T-cell (primary cell): ENCODE measurements at places on chromosomes 11 and 22.
A peak's percentile ranks its signal among the peaks of the same experiment; 100 is the strongest.

GRCh38 chr11:18371279-18371678 lies 23.1 kb upstream of the LDHA start:
- no peak for DNase-seq
- H3K27me3 ChIP-seq: no peaks in the 10 kb centered on the region
- no peaks in the 10 kb centered on the region for H3K36me3 ChIP-seq
- H3K4me3 ChIP-seq: no peak overlapping the region

GRCh38 chr11:62008193-62008592 lies 40.8 kb upstream of the FTH1 start:
- DNase-seq: no peak
- no peaks in the 10 kb centered on the region for H3K4me1 ChIP-seq
- H3K27ac ChIP-seq: no peak overlapping the region

- no peak for DNase-seq
- H3K4me1 ChIP-seq: peaks cover 32% of the 10 kb centered on the region
- H3K36me3 ChIP-seq: no peaks in the 10 kb centered on the region
- no peak overlapping the region for H3K27ac ChIP-seq
- H3K27me3 ChIP-seq: no peaks in the 10 kb centered on the region
These were observed 12.2 kb upstream of the IFITM3 start for GRCh38 chr11:332651-333480.

DNA sequence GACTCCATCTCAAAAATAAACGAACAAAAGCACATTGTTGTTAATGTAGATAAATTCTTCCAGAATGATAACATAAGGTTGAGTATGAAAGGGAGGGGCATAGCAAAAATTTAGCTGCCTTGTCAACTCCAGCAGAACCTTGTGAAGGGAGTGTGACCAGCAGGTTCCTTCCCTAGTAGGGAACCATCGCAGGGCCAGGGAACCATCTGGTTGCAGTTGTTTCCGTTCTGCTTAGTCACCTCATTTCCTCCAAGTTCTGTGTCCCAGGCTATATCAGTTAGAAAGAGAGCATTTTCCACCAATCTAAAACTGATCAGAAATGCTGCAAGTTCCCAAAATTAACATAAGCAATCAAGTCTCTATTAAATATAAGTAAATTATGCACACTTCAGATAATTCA lies 126.7 kb upstream of the BLID start:
- no peaks in the 10 kb centered on the region for H3K4me1 ChIP-seq
- no peak overlapping the region for H3K4me3 ChIP-seq
- no peak overlapping the region for H3K27ac ChIP-seq
- H3K36me3 ChIP-seq: no peaks in the 10 kb centered on the region

DNA sequence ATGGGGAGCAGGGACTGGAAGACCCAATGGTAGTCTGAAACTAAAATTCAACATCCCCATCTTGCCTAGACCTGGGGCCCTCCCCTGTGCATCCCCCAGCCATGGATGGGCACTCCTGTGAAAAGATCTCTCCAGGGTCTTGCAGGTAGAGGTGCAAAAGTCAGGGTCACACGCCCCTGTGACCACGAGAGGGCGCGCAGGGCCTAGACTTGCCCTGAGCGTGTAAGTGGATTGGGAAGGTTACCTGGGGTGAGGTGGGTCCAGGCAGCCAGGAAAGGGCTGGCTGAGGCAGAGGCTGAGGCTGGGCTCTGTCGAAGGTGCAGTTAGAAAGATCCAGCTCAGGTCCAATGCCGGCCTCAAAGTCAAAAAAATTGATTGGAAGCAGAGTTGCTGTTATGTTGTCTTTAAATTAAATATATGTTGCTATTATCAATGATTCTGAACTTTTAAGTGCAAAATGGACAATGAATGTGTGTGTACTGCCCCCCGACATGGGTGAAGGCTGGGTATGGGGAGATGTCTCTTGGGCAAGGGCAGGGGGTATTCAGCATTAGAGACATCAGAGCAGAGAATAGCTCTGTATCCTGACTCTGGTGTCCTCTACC lies 4.8 kb upstream of the POU2F3 start:
- H3K27me3 ChIP-seq: no peaks in the 10 kb centered on the region
- peak; percentile 38 for DNase-seq
- no peaks in the 10 kb centered on the region for H3K4me1 ChIP-seq
- no peak overlapping the region for H3K27ac ChIP-seq
- H3K36me3 ChIP-seq: no peaks in the 10 kb centered on the region

- no peak overlapping the region for H3K27ac ChIP-seq
- DNase-seq: no peak
- no peaks in the 10 kb centered on the region for H3K27me3 ChIP-seq
- H3K4me3 ChIP-seq: no peak overlapping the region
- peaks cover 47% of the 10 kb centered on the region for H3K36me3 ChIP-seq
- peaks cover 2% of the 10 kb centered on the region for H3K4me1 ChIP-seq
These were observed 12.6 kb downstream of the SERPIND1 start for GRCh38 chr22:20786536-20786979.

DNA sequence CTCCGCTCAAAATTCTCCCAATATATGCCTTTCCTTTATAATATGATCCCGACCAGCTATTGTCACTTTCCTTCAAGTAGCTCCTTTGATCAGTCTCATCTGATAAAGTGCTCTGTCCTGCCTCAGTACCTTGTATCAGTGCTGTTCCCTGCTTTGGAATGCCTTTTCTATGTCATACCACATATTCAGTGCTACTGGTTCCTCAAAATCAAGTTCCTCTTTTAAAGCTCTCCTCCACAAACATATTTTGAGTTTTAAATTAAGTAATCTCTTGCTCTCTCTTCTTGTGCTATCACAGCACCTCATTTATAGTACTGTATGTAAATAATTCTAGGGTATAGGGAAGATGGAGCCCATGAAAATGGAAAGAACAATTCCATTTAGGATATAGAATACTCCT lies 137.1 kb upstream of the CTSC start:
- no peaks in the 10 kb centered on the region for H3K36me3 ChIP-seq
- H3K27ac ChIP-seq: no peak overlapping the region
- no peak for DNase-seq
- no peak overlapping the region for H3K4me3 ChIP-seq
- H3K27me3 ChIP-seq: no peaks in the 10 kb centered on the region
